ENCODE measurements at places on chromosomes 3 and 15. TPM values are rescaled to one million over a fixed set of nuclear protein-coding genes. Genes with fewer than 3 reads are reported as not detected.

NR2E3 gene
- polyA plus RNA-seq = 0.16 TPM

- DNase-seq = no peak
Measured at GRCh38 chr3:190302212-190302867, 19.9 kb downstream of the CLDN1 start.

- DNase-seq = peak; percentile 29
Measured at GRCh38 chr3:161171113-161171512, 50.0 kb upstream of the NMD3 start.

GRCh38 chr15:94265982-94266381, 34.6 kb downstream of the MCTP2 start:
- no peak for DNase-seq

DNA sequence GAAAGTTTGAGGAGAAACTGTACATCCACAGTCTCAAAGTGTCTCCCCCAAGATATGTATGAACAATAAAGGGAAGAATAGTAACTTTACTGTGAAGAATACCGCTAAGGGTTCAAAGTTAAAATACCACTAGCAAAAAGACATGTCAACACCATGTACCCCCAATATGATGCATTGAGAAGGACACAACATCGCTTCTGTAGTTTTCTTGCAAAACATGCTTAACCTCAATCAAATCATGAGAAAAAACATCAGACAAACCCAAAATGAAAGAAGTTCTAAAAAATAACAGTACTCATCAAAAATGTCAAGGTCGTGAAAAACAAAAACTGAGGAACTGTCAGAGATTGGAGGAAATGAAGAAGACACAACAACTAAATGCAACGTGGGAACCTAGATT, 3.6 kb downstream of the HERC1 start:
- DNase-seq = no peak

- no peak for DNase-seq
Measured at GRCh38 chr3:150291515-150291914, 116.6 kb upstream of the TSC22D2 start.
